Activated T-helper 17 cell treated with anti-CD3 and anti-CD28 coated beads, Interleukin-2, amount 50 U/mL, for 72 hours (primary cell): ENCODE measurements at places on chromosomes 11 and 22. TPM values are rescaled to one million over a fixed set of nuclear protein-coding genes. Genes with fewer than 3 reads are reported as not detected.

Gene FAM180B
- total RNA-seq = not detected

Gene NEFH
- 2.9 TPM for total RNA-seq

Gene FBLN1
- 0.65 TPM for total RNA-seq

Gene CARD18
- not detected for total RNA-seq

Gene ART1
- not detected for total RNA-seq

Gene TPBGL
- total RNA-seq = 0.26 TPM

Gene DEUP1
- not detected for total RNA-seq

Gene TMPRSS13
- total RNA-seq = 2.1 TPM

Gene IGLL5
- total RNA-seq = not detected

Gene POLD3
- total RNA-seq = 54.3 TPM

Gene STK33
- total RNA-seq = 1.0 TPM

Gene HOATZ
- total RNA-seq = not detected

Gene SCGB1D2
- not detected for total RNA-seq
